ENCODE measurements at places on chromosomes 12 and 14.

DNA sequence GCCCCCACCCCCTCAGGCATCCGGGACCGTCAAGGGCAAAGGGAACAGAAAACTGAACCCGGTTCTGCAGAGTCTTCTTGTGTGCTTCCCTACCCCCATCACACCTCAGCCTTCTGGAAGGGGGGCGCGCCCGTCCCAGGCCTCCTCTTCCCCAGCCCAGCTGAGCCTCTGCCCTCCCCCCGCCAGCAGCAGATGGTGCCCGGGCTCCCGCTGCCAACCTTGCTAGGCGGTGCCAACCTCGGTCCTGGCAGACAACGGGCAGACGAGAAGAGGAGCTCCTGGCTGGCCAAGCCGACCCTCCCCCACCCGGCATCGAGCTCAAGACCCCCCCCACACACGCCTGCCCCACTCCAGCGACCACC is 8.7 kb downstream of the STAC3 start:
- DNase-seq: no peak

GRCh38 chr12:71980538-71980937 is 41.9 kb downstream of the TPH2 start:
- DNase-seq: no peak

GRCh38 chr12:267581-268482 is 5.2 kb upstream of the SLC6A13 start:
- DNase-seq: no peak

DNA sequence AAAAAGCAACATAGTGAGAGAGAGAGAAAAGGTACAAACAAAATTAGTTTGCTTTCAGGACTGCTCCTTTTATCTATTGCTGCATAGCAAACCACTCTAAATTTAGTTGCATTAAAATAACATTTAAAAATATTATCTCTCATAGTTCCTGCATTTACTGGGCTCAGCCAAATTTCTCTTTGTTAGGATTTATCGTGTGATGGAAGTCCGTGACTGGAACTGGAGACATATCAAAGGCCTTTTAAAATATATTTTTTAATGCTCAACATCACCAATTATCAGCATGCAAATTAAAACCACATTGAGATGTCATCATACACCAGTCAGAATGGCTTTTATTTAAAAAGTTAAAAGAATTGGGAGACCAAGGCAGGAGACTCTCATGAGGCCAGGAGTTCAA is 107.6 kb upstream of the SYT1 start:
- no peak for DNase-seq

DNA sequence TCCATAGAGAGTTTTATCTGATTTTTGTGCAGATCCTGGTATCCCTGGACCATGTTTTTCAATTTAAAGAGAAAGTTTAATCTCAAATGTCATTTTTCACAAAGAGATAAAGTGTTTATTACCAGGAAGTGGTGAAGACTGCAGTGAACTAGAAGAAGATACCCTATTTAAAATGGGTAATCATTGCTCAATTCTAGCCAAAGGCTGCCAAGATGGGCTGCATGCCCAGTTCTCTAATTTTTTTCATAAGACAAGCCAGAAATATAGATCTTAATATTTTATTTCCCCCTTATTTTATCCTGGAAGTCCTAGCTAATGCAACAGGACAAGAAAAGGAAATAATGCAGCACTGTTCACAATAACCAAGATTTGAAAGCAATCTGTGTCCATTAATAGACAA is 343.5 kb downstream of the PCNX1 start:
- DNase-seq: no peak

DNA sequence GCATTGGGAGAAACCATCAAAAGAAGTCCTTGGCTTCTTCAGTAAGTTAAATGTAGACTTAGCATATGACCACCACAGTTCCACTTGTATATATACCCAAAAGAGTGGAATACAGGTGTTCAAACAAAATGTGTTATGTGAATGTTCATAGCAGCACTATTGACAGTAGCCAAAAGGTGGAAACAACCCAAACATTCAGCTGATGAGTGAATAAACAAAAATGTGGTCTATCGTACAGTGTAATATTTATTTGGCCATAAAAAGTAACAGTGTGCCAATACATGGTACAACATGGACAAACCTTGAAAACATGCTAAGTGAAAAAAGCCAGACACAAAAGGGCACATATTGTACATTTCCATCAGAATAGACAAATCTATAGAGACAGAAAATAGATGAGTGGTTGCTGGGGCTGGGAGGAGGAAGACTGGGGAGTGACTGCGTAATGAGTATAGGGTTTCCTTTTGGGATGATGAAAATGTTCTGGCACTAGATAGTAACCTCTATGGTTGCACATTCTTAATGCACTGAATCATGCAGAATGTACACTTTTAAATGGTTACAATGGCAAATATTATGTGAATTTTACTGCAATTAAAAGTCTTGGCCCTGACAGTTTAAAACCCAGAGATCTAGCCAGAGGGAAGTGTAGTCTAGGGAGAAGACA is 5.5 kb downstream of the ERP29 start:
- no peak for DNase-seq

DNA sequence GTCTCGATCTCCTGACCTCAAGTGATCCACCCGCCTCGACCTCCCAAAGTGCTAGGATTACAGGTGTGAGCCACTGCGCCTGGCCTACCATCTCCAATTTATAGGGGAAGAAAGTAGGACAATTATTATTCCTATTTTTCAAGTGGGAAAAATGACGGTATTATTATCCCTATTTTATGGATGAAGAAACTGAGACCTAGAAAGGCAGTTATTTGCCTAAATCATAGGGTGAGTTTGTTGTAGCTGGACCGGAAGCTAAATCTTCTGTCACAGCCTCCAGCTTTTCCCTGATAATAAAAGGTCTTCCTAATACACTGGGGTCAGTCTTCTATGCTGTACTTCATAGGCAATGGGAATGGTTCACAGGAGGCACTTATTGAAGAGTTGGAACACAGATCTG is 13.8 kb downstream of the SLC7A8 start:
- DNase-seq: no peak

- DNase-seq: no peak
Observed at GRCh38 chr12:1350055-1350933, 244.1 kb downstream of the FBXL14 start.

DNA sequence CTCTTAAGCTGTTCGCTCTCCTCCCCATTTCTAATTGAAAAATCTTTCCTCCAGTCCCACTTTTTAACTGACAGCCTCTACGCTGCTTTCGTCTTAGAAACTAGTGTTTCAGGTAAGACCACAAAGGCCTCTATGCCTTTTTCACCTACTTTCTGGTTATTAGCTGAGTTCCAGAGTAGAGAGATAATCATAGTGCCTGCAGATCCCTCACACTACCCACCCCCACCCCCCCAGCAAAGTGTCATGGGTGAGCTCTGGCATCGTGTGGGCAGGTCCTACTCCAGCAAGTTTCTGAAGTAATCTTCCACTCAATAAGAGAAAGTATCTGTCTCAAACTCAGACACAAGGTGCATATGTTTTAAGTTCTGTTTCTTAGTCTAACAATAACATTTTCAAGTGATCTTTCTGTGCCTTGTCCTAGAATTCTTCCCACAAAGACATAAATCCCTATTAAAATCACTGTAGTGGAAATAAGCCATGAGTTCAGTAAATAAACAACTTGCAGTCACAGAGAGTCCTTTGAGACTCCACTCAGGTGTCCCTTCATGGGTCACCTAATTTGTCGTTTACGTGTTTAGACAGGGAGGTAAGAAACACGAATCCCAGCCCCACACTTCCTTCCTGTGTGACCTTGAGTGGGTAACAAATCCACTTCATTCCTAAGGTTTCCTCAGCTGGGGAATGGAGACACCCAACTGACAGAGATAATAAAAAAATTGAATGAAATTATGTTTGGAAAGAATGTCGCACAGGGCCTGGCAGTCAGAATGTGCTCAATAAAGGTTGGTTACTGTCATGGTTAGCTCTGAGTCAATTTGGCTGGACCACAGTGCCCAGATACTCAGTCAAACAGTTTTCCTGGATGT is 228.9 kb upstream of the CAND1 start:
- DNase-seq: no peak

DNA sequence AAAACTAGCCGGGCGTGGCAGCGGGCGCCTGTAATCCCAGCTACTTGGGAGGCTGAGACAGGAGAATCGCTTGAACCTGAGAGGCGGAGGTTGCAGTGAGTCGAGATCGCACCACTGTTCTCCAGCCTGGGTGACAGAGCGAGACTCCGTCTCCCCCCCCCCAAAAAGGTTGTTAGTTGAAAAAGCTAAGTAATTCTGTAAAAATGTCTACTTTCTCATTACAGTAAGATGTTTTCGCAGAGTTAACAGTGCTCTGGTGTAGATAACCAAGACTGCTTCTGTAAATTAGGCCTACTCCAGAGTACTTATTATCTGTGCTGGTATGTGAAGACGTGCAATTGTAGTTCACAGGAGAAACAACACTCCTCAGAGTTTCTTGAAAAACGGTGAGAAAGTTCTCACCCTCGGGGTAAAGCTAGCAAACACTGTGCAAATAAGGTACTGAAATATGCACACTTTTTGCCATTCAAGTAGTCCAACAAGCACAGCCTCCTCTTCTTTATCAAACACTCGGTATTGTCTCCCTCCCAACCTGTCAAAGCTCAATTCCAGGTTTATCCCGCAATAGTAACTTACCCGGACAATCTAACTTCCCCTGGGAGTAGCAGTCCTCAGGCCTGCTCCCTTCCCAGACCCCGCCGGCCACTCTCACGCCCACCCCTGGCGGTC is 974 bp downstream of the BTBD7 start:
- DNase-seq: no peak

Data from activated T-helper 1 cell treated with anti-CD3 and anti-CD28 coated beads, Interleukin-2, amount 50 U/mL, for 16 hours (primary cell).